ENCODE measurements at places on chromosomes 4 and X.

GRCh38 chr4:1459722-1460511 is 53.7 kb upstream of the NKX1-1 start:
- DNase-seq, result no peak

DNA sequence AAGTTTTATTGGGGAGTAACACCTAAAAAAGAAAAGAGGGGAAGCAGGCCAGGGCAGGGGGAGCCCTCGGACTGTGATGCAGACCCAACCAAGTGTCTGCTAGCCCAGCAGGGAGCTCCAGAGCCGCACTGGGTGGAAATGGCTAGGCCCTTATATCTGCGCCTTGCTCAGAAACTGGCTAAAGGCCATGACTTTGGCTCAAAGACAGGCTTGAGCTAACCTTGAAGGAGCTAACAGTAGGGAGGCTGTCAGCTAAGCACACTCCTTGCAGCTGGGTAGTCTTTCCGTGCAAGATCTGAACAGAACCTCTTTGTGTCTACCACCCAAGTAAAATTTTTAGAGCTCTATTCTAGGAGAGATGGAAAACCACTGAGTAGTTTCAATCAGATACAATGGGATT is 43.0 kb downstream of the SEPSECS start:
- no peak for DNase-seq

- DNase-seq, result no peak
Measured at GRCh38 chrX:50497114-50497513, 26.5 kb upstream of the DGKK start.

- DNase-seq, result no peak
Measured at GRCh38 chrX:63784902-63785707, at the start of gene ARHGEF9. Gene ARHGEF9 (minus strand): TSS chrX:63785214. CDS start chrX:63785145, 69 bp downstream.

DNA sequence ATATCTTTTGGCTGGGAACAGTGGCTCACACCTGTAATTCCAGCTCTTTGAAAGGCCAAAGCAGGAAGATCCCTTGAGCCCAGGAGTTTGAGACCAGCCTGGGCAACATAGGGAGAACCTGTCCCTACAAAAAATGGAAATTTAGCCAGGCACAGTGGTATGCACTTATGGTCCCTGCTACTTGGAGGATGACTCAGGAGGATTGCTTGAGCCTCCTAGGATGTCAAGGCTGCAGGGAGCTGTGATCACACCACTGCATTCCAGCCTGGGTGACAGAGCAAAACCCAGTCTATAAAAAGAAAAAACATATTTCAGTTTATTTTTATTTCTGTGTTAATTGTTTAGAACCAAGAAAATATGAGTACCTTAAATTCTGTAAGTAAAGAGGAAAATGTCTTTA is 123.7 kb downstream of the CBR4 start:
- no peak for DNase-seq

GRCh38 chrX:110086162-110086915 is 83.4 kb downstream of the TMEM164 start:
- no peak for DNase-seq

DNA sequence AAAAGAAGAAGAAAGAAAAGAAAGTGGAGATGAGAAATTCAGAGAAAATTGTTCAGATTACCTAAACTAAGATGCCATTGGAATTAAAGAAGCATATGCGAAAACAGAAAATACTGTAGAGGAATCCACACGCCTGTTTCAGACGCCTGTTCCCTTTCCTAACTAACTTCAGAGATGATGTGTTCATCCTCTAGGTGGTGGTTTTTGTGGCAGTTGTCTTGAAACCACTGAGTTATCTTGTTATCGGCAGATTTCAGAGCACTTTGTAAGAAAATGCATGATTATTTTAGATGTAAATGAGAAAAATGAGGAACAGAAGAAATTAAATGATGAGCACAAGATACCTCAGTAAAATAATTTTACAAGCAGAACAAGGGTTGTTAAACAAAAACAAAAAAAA is 48.3 kb downstream of the FUNDC1 start:
- DNase-seq, result no peak

DNA sequence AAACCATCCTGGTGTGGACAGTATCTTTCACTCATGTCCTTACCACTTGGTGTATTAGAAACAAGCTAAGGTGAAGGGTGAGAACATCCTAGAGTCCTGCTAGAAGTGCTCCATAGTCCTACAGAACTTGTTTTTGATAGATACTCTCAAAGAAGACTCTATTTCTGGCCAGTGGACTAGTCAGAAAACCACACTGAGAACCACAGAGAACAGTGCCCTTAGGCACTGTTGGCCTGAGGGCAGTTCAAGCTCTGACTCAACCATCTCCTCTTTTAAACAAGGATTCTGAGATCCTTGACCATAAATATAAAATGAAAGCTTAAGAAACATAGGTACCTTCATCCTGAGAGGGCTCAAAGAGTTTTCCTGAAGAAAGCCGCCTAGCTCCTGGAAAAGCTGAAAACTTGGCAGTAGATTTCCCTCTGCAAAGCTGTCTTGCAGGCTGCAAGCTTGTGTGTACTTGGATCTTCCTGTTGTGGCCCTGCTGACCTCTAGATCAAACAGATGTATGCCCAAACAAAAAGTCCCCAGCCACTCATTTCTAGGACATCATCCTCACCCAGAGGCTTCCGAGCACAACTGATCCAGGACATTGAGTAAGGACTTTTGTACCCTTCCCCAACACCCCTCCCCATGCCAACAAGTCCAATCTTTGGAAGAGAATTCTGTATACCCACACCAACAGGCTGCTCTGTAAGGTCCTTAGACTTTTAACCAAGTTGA is 111.6 kb upstream of the CXCL13 start:
- no peak for DNase-seq

GRCh38 chr4:167359711-167360110 is 125.4 kb upstream of the SPOCK3 start:
- DNase-seq, result no peak

GRCh38 chr4:10534820-10535219 is 77.6 kb upstream of the ZNF518B start:
- no peak for DNase-seq

All from activated naive CD4-positive, alpha-beta T cell (primary cell).